ENCODE measurements at places on chromosomes 3 and 15.

DNA sequence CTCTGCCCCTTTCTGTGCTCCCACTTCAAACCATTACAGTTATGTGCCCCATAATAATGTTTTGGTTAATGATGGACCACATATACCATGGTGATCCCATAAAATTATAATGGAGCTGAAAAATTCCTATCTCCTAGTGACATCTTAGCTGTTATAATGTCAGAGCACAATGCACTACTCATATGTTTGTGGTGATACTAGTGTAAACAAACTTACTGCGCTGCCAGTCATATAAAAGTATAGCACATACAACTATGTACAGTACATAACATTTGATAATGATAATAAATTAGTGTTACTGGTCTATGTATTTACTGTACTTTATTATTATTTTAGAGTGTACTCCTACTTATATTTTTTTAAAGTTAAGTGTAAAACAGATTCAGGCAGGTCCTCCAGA lies 45.6 kb upstream of the TCAIM start:
- DNase-seq, result no peak

- DNase-seq, result no peak
These were observed 201.4 kb upstream of the EOMES start for GRCh38 chr3:27923349-27924068.

DNA sequence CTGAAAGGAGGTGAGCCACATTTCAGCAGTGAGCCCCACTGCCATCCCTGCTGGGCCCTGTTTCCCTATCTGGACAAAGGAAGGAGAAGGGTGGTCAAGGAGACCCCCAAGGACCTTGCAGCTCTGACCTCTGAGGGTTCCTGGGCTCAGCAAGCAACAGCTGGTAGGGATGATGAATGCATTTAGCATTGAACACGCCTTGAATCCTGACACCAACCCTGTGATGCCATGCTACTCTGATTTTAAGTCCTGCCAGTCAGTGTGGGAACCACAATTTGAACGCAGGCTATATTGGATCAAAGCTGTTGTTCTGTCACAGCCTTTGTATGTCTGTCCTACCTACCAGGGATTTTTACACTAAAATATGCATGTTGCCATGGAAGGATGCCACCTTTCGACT lies 6.5 kb downstream of the MPI start:
- no peak for DNase-seq

DNA sequence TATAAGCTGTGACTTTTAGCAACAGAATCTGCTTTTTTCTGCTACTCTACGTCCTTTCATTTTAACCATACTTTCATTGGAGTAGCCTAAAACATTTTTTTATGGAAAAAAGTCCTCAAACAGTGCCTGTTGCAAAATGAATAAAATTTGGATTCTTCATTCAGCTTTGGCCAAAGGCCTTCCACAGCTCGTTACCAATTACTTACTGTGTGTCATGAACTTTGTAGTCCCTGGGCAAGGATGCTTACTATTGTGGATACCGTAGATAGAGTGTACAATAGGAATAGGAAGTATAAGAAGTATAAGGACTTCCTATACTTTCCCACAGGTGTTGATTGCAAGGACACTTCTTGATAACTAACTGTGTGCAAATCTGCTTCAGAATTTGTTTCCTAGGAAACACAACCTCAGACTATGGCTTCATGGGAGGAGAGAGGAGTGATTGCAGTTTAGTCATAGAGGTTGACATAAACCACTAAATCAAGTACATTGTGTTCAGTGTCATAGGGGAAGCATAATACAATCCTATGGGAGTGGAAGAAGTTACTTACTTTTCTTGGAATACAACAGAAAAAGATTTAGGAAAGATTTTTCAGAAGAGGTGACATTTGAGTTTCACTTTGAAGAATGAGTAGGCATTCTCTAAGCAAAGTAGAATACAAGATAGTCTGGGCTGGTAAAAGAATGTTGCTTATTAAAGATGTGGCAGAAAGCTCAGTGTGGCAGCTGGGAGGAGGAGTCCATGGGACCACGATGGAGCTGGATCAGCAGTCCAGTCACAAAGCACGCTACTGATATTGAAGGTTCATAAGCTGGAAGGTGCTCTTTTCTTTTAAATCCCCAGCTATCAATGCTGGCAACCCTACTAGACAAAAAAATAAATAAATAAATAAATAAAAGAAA lies 309.7 kb upstream of the TPRG1 start:
- DNase-seq, result no peak

GRCh38 chr3:73520931-73521461 lies 103.7 kb downstream of the PDZRN3 start:
- DNase-seq, result no peak

DNA sequence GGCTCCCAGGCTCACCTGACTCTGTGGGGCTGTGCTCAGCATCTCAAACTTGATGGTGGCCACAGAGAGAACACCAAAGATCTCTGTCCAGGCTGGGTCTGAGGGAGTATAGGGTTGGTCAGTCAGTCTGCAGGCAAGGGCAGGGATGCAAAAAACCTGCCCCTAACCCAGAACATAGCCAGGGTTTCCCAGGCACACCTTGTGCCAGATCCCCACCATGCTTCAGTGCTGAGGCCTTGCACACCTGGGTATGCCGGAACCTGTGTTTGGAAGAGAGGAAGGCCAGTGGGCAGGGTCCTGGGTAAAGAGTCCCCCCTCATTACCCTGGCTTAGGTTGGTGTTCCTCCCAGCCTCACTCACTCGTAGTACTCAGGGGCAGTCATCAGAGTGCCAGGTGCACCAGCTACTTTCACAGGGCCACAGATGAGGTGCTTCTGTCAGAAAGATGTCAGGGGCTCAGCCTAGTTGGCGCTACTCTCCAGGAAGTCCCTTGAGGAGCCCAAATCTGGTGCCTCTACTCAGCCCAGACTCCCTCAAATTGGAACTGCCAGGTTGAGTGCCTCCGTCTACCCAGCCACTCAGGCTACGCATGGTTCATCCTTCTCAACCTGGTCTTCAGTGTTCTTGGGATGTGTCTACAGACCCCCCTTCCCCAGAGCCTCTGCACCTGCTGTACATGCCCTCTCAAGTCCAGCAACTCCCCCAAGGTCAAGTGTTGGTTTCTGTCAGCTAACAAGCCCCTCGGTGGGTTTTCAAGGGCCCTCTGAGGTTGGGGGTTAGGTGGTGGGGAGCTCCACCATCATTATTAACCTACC lies 1.8 kb downstream of the DALRD3 start:
- DNase-seq, result no peak

GRCh38 chr3:134624537-134625287 lies 26.1 kb downstream of the KY start:
- no peak for DNase-seq

DNA sequence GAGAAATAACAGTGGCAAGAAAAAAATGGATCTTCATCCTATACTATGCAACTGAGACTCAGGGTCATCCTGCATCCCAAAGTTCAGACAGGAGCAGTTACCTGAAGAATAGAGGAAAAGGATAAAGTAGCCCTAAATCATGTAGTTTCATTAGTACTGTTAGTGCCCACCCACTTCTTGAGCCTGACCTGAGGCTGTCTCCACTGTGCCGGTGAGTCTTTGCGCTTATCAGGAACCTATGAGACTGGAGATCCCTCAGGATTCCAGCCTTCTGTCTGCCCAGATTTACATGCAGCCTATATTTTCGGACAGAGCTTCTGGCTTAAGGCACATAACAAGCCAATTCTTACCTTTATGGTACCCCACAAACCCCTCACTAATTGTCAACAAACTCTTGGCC lies 791.6 kb downstream of the ROBO1 start:
- DNase-seq, result no peak

GRCh38 chr15:70658641-70659040 lies 104.7 kb downstream of the UACA start:
- DNase-seq, result no peak

DNA sequence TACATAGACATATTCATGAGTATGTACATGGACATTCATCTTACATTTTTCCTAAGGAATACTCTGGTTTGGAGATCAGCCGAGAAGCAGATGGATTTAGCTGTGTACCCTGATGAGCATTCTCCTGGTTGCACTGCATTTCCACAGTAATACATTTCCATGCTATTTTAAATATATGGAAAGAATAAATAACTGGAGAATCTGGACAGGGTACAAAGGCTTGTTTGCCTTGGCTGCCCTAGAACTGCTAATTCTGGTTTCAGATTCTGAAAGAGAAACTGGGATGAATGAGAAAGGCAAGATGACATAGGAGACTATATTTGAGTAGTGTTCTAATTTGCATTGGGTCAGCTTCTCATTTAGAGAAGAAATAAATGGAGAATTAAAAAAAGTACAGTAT lies 190.8 kb upstream of the FAM3D start:
- DNase-seq, result no peak

DNA sequence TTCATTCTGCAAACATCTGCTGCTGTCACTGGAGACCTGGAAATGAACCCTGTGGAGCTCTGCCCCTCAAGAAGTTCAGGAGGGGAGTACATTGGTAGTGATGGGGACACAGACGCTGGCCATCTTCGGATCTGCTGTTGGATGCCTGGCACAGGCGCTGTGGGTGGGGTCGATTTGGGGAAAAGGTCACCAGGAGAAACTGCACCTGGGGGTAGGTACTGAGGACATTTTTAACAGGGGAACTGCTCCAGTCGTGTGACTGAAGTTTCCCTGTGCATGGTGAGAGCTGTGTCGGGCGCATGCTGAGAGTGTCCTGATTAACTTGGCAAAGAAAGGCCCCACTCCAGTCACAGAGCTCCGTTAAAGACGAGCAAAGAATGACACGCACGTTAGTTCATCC lies 3.4 kb downstream of the UROC1 start:
- DNase-seq, result no peak

DNA sequence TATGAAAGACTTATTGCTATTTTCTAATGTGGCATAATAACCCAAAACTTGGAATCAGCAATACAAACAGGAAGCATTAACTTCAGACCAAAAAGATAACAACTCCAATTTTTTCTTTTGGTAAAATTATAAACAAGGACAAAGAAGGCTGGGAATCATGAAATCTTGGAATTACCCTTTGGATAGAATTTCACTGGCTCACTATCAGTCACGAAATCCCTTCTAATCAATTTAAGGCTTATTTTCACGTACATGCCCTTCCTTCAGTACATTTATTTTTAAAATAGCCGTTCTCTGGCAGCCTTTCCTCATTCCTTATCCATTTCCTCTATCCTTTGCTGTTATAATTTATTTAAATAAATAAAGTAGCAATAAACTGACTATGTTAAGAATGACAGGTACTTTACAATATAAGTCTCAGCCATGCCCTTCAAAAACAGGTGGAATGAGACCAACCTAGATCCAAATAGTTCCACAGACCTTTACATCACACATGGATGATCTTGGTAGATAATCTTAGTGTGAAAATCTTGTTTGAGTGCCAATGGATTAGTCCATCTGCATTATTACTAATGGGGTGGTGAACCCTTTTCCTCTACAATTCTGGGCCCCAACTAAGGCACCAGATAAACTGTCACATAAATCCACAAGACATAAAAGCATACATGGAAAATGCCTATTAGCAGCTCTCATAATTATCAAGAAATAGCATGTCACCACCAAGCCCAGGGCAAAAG lies 38.9 kb downstream of the ABI3BP start:
- no peak for DNase-seq

GRCh38 chr3:167733961-167734497 lies 663 bp downstream of the PDCD10 start:
- DNase-seq, result no peak

DNA sequence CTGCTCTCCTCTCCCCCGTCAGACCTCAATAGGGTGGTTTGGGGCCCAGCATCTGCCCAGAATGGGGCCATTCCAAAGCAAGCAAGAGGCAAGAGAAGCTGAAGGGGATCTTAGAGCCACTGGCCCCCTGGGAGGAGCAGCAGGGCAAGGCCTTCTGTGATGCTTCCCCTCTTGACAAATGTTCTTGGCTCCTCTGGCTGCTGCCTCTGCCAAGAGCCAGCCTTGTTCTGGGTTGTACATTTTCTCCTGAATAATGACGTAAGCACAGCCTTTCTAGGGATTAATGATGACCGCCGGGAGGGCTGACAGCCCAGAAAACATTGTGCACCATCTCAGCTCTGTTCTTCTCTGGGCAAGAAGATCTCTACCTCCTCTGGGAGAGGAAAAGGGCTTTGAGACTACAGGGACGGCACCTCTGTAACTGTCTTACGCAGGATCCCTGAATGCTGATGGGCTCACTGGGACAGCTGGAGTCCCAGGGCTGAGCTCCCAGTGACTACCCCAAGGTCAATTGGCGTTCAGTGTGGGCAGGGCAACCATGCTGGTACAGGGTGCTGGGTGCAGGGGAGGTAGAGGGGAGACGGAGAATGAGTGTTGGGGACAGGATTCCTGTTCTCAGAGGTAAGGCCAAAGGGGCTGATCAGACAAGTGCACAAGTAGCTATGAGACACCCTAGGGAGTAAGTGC lies 253.3 kb downstream of the FAM43A start:
- DNase-seq, result no peak

DNA sequence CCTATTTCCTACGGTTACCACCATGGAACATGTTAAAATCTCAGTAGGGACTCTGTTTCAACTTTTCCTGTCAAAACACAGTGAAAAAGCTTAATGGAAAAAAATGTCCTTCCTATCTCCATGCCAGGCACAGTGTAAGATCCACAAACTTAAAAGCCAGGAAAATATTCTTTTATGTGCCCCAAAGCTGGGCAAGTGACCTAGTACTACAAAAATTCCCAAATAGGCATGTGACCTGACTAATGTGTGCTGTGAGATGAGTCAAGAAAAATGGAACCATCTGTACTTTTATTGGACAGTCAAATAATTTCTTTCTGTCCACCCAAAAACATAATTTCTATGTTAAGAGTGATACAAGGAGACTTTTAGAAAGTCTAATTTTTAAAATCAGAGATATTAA lies 406.0 kb downstream of the ZBTB20 start:
- no peak for DNase-seq

- DNase-seq, result no peak
These were observed 32.3 kb downstream of the CASR start for GRCh38 chr3:122215592-122216298.

- no peak for DNase-seq
These were observed 28.6 kb upstream of the GOLIM4 start for GRCh38 chr3:168124291-168124690.

DNA sequence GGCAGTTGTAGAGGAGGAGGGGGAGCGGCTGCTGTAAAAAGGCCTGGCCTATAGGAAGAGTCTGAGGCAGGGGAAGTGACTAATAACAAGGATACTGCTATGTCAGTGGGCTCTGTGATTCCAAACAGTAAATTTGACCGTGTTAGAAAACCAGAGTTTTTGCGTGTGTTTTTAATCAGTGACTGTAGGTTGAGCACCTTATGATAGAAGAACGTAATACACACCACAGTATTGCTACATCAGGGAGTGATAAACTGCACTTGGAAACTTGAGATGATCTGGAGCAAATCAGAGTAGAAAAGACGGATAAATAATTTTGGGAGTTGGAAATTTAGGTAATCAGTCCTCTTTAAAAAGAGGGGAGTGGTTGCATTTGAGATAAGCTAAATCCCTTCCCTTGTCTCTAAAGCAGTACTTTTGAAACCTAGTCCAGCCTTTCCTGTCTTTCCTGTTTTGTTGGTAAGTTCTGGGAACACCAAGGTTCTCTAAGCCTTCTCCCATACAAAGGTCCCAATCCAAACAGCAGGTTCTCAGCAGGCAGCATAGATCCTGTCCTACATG lies 130.5 kb upstream of the NR2E3 start:
- DNase-seq, result no peak
